Right lung (tissue), 10 donors: ENCODE measurements at places on chromosomes 2 and 18. TPM values are rescaled to one million over a fixed set of nuclear protein-coding genes. Genes with fewer than 3 reads are reported as not detected.

GRCh38 chr2:53490659-53491058 lies 276.9 kb upstream of the CHAC2 start:
- no peak for DNase-seq

DNA sequence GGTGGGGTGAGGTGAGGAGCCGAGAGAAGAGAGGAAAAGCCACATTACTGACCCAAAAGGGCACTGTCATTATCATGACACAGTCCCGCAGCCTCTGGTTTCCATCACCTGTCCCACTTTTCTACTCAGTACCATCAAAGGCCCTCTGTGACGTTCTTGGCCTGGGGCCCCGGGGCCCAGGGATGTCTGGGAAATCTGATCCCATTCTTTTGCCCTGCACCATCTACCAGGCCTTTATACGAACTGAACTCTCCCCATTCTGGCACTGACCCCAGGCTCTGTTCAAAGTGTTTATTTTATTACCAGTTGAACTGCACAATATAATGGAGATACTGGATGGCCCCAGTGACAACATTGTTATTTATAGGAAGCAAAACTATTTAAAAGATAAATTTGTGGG lies 89.1 kb downstream of the COL6A3 start:
- DNase-seq = no peak

- DNase-seq = no peak
Measured at GRCh38 chr2:65630643-65631042, 198.2 kb upstream of the SPRED2 start.

DNA sequence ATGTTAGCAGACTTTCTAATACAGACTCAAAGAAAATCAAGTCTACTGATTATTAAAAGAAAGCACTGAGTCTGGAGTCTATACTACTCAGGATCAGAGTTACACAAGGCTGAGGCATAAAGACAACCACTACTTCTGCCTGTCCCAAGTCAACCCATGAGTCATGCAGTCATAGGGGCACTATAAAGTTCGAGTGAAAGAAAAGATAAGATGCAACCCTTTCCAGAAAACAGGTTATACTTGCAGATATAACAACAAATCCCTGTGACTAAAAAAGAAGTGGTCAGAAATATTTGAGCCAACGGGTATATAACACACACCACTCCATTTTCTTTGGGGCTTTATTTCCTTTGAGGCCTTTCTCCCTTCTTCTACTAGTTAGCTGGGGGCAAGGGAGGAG lies 18.6 kb upstream of the SCRN3 start:
- no peak for DNase-seq

DNA sequence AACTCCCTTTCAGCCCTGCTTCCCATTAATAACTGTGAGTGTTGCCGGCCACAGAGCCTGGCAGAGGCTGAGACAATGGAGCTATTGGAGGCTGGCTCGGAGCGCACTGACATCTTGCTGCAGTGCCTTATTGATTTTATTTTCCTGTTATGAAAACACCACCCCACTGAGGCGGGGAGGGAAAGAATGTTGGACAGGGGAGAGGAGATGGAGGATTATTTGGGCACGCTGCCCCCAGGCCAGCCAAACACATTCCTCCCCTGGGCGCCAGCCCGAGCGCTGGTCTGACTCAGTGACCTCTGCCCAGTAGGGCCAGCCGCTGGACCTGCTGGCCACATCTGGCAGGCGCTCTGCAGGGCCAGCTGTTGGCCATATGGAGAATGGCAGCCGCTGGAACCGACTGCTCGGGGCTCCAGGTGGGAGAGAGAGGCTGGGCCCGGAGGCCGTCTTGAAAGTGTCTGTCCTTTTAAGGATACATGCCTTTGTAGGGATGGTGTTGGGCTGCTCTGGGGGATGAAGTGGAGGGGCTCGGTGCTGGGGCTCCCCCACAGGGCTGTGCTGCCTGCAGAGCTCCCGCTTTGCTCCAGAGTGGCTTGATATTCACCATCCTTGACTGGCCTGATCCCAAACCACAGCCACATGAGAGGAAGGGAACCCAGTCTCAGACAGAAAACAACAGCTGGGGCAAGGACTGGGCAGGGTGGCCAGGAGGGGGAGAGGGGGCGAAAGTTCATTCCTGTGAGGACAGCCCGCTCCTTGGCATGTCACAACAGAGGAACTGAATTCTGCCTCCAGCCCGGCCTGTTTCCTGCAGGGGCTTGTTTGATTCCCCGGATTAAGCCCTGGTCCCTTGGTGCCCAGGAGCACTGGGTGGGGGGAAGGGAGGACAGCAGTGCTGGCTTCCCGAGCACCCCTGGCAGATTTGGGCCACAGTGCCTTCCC lies 179.0 kb downstream of the KLHL29 start:
- no peak for DNase-seq

- no peak for DNase-seq
Measured at GRCh38 chr2:13877571-13877970, 754.9 kb upstream of the LRATD1 start.

GRCh38 chr18:8627107-8627472 lies 17.9 kb downstream of the RAB12 start:
- no peak for DNase-seq

- no peak for DNase-seq
Measured at GRCh38 chr2:177334940-177335543, 57.5 kb upstream of the AGPS start.

DNA sequence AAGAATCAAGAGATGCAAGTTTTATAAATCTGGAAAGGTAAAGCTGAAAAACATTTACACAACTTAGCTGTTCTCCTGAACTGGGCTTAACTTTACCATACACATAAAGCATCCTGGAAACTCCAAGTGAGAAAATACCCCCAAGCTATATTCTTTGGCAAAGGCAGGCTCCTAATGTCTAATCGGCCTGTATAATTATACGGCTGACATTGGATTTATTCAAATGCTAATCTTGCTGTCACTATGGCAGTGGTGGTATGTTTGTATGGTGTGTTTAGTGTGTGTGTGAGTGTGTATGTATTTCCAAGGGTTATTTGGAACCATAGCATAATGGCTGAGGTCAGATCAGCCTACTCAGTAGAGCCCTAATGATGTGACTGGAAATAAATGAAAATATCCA lies 1031.8 kb upstream of the ZEB2 start:
- DNase-seq = no peak

- DNase-seq = no peak
Measured at GRCh38 chr2:28444956-28445355, 50.9 kb upstream of the PLB1 start.

The AQP12B gene
- polyA plus RNA-seq = not detected

The LYPD6 gene
- 11.9 TPM for polyA plus RNA-seq

- DNase-seq = no peak
Measured at GRCh38 chr2:99140860-99141109, 722 bp upstream of the C2orf15 start.

- no peak for DNase-seq
Measured at GRCh38 chr2:219539926-219540678, 3.5 kb downstream of the CHPF start.

- DNase-seq = no peak
Measured at GRCh38 chr2:10504994-10505820, 57.1 kb upstream of the ODC1 start.

- DNase-seq = no peak
Measured at GRCh38 chr2:46200100-46200690, 97.0 kb upstream of the EPAS1 start.

DNA sequence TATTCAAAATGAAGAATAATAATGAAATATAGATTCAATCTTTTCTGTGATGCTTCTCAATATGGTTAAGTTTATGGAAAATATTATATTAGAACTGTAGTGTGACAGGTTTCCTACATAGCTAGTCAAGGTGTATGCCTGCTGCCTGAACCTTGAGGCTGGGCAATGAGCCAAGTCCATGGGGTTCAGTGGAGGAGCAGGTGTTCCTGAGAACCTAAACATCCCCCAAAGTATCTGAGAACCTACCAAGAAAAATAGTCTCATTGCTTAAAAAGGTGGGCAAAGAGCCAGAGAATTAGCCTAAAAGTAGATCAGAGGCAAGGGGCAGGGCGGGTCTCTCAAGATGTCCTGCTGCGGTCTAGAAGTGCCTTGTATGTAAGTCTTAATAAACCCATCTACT lies 185.9 kb upstream of the SPHKAP start:
- DNase-seq = no peak
